ENCODE measurements at places on chromosomes 11 and 22.

- peak; percentile 43 for DNase-seq
These were observed 22.6 kb downstream of the RTN4RL2 start for GRCh38 chr11:57482782-57483561.

DNA sequence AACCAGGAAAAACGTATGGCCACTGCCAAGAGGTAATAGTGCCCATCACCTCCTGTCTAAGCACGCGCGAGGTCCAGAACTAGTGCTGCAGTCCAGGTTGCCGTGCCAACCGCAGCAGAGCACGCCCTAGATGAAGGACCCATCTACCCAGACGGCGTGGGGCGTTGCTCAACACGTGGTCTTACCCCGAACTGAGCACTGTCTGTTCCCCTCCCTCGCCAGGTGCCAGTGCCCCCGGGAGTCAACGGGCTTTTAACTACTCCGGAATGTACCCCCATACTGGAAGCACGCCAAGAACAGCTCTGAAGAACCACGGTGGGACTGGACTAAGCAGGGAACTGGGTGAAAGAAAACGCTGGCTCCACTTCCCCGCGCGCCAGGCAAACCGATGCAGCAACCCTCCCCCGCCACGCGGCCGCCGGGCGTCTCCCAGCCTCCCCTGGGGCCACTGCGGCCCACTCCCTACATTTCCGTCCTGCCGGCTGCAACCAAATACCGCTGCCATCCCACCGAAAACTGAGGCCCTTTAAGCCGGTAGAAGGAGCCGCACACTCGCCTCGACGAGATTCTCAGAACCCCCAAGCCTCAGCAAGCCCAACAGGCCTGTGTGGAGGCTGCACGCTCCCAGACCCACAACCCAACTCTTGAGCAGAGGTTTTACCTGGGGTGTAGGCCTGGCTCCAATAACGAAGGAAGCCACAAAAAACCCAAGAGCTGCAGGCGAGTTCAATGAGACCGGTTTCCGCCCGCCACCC lies at the start of gene HSPA8:
Gene HSPA8, minus strand, starts transcription at position 734 of the 755 bp plus-strand sequence. CDS start 812 bp downstream, outside the sequence.
- peak; percentile 53 for DNase-seq

- DNase-seq = no peak
These were observed 146.1 kb upstream of the C11orf87 start for GRCh38 chr11:109275931-109276330.

DNA sequence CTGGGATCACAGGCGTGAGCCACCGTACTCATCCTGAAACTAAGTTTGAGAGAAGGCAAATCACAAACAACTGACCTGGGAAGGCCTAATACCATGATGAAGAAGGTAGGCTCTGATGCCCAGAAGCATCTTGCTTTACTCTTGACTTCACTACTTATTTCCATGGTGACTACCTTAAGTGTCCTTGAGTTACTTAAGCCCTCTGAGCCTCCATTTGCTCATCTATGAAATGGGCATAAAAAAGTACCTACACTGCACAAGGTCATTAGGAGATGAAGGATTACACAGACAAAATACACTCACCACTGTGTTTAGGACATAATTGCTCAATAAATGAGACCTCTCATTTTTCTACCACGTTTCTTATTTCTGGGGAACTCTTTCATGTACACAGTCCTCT lies 27.9 kb downstream of the EIF4ENIF1 start:
- DNase-seq = no peak

DNA sequence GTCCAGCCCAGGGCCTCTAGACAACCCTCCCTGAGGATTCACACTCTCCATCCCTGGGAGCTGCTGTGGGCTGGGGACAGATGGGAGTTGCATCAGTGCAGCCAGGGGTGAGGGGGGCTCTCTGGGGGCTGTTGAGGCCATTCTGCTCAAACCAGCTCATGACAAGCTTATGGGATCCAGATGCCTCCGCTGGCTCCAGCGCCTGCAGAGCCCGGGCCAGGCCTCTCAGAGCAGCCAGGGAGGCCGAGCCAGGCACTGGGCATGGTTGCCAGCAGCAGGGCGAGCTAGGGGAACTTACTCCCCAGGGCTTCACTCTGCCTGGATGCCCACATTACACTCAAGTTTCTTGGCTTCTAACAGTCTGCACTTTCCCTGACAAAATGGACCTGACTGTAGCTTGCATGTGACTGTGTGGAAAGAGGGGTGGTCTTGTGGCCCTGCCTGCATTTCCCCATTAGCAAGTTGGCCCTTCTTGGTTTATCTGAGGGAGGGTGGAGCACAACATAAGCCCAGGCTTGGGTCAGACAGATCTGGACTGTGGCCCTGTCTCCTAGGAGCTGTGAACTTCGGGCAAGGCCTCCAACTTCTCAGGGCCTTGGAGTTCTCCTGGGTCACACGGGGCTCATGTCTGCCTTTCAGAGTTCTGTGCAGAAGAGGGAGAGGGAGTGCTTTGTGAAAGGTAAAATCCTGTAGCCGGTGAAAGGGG lies 34.5 kb upstream of the CYB5R3 start:
- no peak for DNase-seq

GRCh38 chr11:57410287-57410686 lies 16.6 kb downstream of the SLC43A3 start:
- DNase-seq = no peak

DNA sequence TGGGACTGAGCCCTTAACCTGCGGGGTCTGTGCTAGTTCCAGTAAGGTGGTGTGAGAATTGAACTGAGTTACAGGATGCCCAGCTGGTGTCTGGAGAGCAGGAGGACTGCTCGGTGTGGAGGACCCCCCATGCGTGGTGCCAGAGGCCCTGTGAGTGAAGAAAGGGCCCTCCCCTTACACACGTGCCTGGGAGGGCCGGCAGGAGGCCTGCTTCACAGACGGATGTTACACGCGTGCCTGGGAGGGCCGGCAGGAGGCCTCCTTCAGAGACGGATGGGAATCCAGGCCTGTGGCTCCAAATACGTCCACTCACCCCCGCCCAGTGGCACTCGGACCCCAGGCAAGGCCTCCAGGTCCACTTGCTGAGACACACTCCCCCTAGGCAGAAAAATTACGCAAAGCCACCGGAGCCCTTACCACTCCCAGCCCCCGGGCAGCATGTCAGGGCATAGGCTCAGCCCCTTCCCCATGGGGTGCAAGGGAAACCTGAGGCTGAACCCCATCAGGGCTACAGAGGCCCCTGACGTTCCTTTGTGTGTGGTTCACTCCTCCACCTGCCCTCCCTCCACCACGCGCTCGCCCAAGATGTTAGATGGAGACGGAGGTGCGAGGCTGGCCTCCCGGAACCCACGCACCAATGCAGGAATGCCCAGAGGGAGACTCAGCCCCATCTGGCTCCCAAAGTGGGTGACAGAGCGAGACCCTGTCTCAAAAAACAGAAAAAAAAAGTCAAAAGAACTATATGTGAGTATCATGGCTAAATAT lies 227.8 kb downstream of the BRD1 start:
- DNase-seq = no peak

DNA sequence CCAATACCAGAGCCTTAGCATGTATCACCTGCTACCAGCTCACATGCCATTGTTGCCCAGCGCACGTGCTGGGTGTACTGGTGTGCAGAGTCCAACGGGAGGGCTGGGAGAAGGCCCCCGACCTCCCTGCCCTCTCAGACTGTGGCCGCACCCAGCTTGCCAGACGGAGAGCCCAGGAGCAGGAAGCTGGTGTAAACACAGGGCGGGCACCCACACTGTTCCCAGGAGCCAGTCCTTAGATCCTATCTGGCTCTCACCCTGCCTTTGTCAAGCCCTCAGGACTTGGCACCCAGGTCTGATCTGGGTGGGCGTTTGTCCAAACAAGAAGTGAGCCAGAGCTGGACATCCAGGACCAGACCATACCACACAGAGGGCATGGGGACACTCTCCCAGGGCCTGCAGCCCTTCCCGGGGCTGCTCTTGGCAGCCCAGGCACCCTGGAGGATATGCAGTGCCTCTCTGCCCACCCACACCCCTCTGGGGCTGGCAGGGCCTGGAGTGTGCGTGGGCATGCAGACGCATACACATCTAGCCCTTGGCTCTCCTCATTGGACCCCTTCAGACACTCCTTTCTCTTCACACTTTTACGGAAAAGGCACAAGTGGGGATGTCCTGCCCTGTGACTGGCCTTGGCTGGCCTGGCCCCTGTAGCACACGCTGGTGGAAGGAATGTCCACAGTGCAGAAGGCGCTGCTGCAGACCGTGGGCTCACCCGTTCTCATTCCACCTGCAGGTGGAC lies 19.9 kb upstream of the CLDN5 start:
- no peak for DNase-seq

GRCh38 chr22:42811459-42811858 lies 45.6 kb downstream of the ARFGAP3 start:
- DNase-seq = no peak

DNA sequence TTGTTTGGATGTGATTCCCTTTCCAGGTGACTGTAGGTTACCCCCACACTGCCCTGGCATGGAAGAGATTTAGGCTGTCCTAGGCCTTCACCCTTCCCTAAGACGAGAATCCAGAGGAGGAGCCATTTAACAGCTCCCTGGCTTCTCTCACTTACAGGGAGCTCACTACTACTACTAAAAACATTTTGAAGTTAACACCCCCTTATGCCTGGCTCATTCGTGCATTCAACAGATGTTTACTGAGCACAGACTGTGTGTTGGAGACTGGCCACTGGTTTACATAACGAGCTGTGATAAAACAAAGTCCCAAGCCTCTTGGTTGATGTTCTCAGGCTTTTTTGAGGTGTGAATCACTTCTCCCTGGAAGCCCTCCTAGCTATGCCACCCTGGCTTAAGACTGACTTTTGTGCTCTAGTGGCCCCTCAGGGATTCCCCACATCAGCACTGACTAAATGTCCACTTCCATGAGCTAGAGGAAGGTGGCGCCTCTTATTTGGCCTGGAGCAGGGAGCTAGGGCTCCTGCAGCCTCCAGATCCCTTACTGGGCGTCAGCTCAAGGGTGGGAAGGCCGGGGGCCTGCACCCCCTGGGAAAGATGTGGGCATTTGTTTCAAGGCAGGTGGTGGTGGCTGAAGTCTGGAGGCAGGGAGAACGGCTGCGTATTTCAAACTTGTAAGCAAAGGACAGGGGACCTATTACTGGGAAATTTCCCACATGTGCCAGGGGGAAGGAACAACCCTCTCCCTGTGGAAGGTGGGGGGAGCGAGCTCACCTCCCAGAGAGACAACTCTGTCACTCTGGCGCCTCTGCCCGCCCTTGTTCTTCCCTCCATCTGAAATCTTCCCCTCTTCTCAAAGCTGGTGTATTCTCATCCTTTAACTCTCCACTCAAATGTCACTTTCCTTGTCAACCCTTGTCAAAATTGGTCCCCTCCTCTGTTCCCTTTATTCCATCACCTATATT lies 19.4 kb upstream of the MALAT1 start:
- DNase-seq = no peak

- no peak for DNase-seq
These were observed 30.9 kb downstream of the CSNK2A3 start for GRCh38 chr11:11322101-11322500.

DNA sequence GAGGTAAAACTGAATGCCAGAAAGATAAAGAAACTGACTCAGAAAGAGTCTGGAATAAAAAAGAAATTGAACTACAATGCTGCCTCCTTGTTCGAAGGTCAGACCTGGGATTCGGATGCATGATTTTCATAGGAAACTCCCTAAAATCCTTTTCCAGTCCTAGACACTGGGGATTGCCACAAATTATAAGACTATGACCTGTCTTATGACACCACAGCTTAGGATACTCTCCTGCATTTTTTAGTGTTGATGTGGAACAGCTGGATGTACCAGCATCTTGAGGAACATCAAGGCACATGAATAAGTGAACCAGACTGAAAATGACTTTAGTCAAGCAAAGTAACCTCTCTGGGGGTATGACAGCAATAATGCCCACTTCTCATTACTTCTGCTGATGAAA lies 9.0 kb downstream of the KIRREL3 start:
- DNase-seq = no peak

DNA sequence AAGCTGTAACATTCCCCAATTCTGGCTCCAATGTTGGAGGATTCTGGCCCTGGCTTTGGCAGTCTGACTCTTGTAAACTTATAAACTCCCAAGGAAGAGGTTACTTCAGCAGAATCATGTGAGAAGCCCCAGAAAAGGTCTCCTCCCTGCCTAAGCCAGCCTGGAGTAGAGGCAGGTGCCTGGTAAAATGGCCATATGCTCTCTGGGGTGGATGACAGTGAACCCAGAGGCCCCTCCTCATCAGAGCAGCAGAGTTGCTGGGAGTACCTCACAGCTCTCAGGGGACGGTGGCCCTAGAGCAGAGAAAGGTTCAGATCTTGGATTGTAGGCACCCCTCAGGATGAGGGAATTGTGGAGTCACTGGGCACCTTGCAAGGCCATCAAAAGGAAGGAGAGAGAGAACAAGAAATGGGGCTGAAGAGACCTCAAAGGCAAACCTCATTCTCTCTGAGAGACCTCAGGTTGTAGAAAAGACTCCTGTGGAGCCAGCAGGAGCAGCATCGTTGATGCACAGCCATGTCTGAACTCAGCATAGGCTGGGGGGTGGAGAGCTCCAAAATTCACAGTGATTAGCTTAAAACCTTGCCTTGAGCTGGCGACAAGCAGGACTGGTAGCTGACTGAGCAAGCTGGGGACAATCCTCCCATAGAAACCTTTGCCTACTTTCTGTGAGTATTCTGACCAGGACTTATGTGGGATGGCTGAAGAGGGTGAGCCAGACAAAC lies 4.9 kb upstream of the P2RY6 start:
- DNase-seq = no peak

- no peak for DNase-seq
These were observed 54.5 kb downstream of the GAB2 start for GRCh38 chr11:78363024-78363619.

DNA sequence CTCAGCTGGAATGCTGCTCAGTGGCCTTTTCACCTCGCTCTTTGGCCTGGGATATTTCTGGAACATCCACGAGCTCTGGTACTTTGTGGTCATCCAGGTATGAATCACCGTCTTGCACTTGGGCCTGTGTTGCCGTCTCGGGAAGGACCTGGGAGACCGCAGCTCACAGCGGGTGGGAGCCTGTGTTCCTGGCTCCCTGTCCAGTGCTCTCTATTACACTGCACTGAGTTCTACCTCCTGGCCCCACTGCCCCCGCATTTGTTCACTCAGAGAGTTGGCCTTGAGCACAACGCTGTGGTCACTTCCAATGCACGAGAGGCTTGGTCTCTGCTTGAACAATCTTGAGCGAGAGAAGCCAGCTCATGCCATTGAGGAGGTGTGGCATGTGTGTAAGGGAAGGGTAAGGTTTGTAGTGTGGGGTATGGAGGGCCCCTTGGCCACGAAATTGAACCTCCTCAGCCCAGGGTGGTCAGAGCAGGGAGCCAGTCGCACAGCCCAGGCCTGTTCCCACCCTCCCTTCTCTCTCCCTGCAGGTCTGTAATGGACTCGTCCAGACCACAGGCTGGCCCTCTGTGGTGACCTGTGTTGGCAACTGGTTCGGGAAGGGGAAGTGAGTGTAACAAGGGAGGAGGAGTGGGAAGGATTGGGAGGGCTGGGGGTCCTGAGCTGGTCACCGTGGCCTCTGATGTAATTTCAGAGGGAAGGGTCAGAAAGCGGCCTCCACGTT lies 16.2 kb downstream of the SLC37A2 start:
- no peak for DNase-seq
